Mesothelial cell of epicardium (in vitro differentiated cells): ENCODE measurements at places on chromosomes 7 and 10. TPM values are rescaled to one million over a fixed set of nuclear protein-coding genes. Genes with fewer than 3 reads are reported as not detected.

The LMTK2 gene
- total RNA-seq: 22.0 to 23.1 TPM (median 23.0 TPM) in 3 replicates

The UNCX gene
- total RNA-seq: not detected in 3 replicates

The SLC26A5 gene
- total RNA-seq: not detected in 3 replicates

The ADAM22 gene
- 4.3 to 6.3 TPM (median 4.7 TPM) in 3 replicates for total RNA-seq

The MAPK8 gene
- total RNA-seq: 62.4 to 66.4 TPM (median 65.0 TPM) in 3 replicates

The TCERG1L gene
- total RNA-seq: 0.38 to 0.63 TPM (median 0.57 TPM) in 3 replicates

The CDH23 gene
- 2.5 to 2.9 TPM (median 2.9 TPM) in 3 replicates for total RNA-seq

The DBNL gene
- 62.6 to 70.9 TPM (median 64.5 TPM) in 3 replicates for total RNA-seq

The SFMBT2 gene
- 0.86 to 2.3 TPM (median 2.0 TPM) in 3 replicates for total RNA-seq

The YAE1 gene
- total RNA-seq: 27.4 to 30.9 TPM (median 27.8 TPM) in 3 replicates

The SLC26A3 gene
- total RNA-seq: not detected in 3 replicates

The TEX47 gene
- not detected in 3 replicates for total RNA-seq
